ENCODE measurements at places on chromosomes 13 and 19. TPM values are rescaled to one million over a fixed set of nuclear protein-coding genes. Genes with fewer than 3 reads are reported as not detected.

DNA sequence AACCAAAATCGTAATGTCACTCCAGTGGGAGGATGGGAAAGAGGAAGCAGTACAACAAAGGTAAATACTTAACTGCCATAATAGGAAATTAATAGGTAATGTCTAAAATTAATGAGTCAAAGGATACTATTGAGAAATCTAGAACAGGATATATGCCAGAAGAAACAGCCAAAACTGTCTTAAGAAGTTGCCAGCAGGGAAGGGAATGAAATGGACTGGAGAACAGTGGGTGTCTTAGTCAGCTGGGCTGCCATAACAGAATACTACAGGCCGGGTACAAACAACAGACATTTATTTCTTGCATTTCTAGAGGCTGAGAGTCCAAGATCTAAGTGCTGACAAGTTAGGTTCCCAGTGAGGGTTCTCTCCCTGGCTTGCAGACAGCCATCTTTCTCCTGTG, 40.3 kb upstream of the IPO5 start:
- no peak for DNase-seq
- no peaks in the 10 kb centered on the region for H3K4me1 ChIP-seq
- H3K27me3 ChIP-seq = peaks cover 10% of the 10 kb centered on the region
- no peak overlapping the region for H3K4me3 ChIP-seq
- H3K27ac ChIP-seq = no peak overlapping the region
- no peaks in the 10 kb centered on the region for H3K36me3 ChIP-seq

DNA sequence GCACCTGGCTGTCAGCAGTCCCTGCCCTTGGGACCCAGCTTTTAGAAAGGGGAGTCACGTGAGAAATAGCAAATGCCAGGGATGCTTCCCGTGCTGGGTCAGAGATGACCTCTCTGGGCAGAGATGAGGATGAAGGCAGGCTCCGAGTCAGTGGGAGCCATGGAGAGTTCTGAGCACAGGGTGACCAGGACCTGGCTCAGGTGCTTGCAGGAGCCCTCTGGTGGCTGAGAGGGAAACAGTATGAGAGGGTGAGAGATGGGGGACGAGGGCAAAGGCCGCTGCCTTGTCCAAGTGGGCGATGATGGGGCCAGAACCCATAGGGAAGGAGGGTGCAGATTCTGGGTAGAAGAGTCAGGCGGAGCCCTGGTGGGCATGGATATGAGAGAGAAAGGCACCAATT, 15.8 kb downstream of the TMED1 start:
- H3K36me3 ChIP-seq = peaks cover 29% of the 10 kb centered on the region
- peak overlapping the region; percentile 78 for H3K27ac ChIP-seq
- no peak overlapping the region for H3K4me3 ChIP-seq
- no peak for DNase-seq
- H3K27me3 ChIP-seq = no peaks in the 10 kb centered on the region

DNA sequence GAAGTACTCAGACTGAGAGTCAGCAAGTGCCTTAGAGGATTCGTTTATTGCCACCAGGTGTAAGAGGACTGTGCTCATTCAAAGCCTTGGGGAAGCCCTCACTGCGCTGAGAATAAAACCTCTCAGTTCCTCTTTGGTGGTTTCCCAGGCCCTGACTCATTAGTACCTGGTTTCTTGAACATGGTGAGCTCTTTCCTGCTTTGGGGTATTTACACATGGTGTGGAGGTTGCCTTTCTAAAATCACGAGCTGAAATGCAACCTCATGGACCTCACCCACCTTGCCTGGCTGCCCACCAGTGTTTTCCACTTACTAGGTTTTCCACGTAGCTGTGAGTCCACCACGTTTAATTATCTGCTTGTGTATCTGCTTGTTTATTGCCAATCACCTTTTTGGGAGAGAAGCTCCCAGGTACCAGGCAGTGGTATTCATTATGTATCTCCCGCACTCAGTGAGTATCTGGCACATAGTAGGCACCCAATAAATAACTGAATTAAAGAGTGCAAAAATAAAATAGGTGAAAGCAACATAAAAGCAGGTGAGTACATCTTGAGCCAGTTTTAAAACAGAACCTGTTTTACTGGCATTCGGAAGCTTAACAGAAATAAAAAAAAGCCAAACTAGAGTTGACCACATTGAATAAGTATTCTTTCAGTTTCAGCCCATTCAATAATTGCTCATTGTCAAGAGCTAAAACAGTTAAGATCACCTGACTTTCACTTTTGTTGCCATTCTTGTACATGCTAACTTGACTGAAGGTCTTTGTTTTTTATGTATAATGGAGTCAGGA, 533.0 kb downstream of the MYO16 start:
- H3K36me3 ChIP-seq = no peaks in the 10 kb centered on the region
- H3K27me3 ChIP-seq = peaks cover 1% of the 10 kb centered on the region
- H3K4me3 ChIP-seq = no peak overlapping the region

DNA sequence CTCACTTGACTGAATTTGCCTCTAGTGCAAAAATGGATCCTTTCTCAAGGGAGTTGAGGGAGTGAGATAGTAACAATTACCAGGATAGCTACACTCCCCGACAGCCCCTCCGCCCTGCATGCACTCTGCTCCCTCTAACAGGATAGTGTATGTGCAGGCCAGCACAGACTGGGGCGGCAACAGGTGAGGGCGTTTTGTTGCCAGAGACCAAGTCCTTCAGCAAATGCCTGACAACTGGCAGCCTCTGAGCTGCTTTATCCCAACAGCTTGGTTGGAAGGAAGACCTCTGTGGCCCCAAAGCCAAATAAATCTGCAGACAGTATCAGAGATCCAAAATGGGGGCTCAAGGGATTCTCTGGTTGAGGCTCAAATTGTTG, 86.6 kb downstream of the SLC7A1 start:
- DNase-seq = no peak
- H3K27me3 ChIP-seq = no peaks in the 10 kb centered on the region
- H3K4me1 ChIP-seq = no peaks in the 10 kb centered on the region

GRCh38 chr13:95745752-95746151, 68.8 kb downstream of the DNAJC3 start:
- no peak overlapping the region for H3K4me3 ChIP-seq
- no peaks in the 10 kb centered on the region for H3K27me3 ChIP-seq
- H3K4me1 ChIP-seq = peaks cover 15% of the 10 kb centered on the region
- DNase-seq = no peak

- H3K4me3 ChIP-seq = peak within 1 kb of the TSS; percentile 72
- no peaks in the 10 kb centered on the region for H3K36me3 ChIP-seq
- DNase-seq = peak; percentile 80
- H3K27ac ChIP-seq = peak within 1 kb of the TSS; percentile 66
- peaks cover 35% of the 10 kb centered on the region for H3K4me1 ChIP-seq
- H3K27me3 ChIP-seq = no peaks in the 10 kb centered on the region
These were observed at the start of gene CEACAM1 for GRCh38 chr19:42528354-42529247. Gene CEACAM1 (minus strand): TSS chr19:42528481. CDS start chr19:42528374, 107 bp downstream.

- H3K36me3 ChIP-seq = no peaks in the 10 kb centered on the region
- H3K4me1 ChIP-seq = peaks cover 2% of the 10 kb centered on the region
- H3K4me3 ChIP-seq = no peak overlapping the region
- peaks cover 2% of the 10 kb centered on the region for H3K27me3 ChIP-seq
- DNase-seq = no peak
These were observed 73.9 kb downstream of the TEX29 start for GRCh38 chr13:111394211-111394922.

- H3K4me1 ChIP-seq = peaks cover 8% of the 10 kb centered on the region
- no peak overlapping the region for H3K4me3 ChIP-seq
- peaks cover 2% of the 10 kb centered on the region for H3K36me3 ChIP-seq
- no peak overlapping the region for H3K27ac ChIP-seq
- H3K27me3 ChIP-seq = peaks cover 71% of the 10 kb centered on the region
These were observed 39.8 kb upstream of the IGFL4 start for GRCh38 chr19:46080561-46080960.

DNA sequence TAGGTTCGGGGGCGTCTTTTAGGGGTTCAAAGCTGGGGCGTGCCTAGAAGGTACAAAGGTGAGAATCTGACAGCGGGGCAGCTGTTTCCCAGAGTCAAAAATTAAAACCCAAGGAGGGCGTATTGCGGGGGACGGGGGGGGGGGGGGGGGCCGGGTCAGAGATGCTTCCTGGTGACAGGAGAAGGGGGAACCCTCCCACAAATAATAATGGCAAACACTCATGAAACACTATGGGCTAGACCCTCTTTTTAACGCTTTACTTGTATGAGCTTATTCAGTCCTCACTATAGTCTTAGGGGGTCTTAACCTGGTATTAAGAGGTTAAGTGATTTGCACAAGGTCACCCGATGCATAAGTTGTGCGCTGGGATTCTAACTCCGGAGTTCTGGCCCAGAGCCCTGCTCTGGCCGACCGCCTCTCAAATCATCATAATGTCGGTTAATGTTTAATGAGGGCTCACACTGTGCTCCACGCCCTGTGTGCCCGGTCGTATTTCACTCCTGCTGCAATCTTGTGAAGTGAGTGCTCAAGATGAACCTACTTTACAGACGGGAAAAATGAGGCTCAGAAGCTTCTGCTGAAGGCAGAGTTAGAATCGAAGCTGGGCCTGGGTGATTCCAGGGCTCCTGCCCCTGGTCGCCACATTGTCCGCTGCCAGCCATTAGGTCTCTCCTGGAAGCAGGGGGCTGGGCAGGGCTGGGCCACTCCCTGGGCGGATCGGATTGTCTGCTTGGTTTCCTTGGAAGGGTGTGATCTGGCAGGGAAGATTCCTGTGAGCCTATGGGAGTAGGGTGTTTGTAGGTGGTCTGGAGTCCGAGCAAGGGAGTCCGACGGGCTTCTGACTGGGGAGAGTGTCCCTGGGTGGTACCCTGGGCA, 964 bp downstream of the PAK4 start:
- H3K4me1 ChIP-seq = peaks cover 38% of the 10 kb centered on the region
- peak overlapping the region; percentile 87 for H3K4me3 ChIP-seq
- H3K27me3 ChIP-seq = no peaks in the 10 kb centered on the region
- no peaks in the 10 kb centered on the region for H3K36me3 ChIP-seq

DNA sequence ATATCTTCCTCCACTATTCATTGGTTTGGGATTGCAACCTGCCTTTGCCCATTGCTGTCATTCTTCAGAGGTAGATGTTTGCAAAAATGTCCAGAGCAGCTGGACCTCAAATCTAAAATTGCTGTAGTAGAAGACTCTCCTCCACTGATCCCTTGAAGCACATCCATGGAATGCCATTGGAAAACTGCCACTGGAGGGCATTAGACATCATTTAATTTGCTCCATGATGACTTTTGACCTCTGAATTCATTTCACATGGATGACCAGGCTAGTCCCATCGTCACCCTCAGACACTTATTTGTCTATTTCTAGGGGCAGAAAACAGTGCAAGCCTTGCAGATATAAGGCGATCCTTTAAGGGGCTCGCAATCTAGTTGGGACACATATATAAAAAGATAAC, 33.9 kb upstream of the FLT1 start:
- peaks cover 2% of the 10 kb centered on the region for H3K36me3 ChIP-seq
- no peak overlapping the region for H3K4me3 ChIP-seq
- H3K4me1 ChIP-seq = peaks cover 15% of the 10 kb centered on the region
- peaks cover 38% of the 10 kb centered on the region for H3K27me3 ChIP-seq

DNA sequence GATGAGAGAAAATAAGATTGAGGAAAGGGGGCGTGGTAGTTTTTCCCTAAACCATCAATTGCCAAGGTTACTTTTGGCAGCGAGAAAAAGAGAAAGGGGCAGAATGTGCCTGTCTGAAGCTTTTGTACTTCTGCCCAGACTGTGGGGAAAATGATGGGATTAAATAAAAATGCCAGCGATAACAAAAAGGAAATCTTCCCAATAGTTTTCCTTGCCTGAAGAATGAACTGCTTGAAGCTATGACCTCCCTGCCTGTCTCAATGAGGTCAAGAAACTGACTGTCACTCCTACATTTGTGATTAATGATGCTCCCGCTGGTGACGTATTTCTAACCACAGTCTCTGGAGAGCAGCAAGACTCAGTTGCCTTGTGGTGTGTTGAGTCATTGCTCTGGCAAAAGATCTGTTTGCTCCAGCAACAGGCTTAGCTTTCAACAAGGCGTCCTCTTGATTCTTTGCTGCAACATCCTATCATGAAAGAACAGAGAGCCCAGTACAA, 1051.5 kb downstream of the DIAPH3 start:
- DNase-seq = no peak
- no peaks in the 10 kb centered on the region for H3K27me3 ChIP-seq
- no peak overlapping the region for H3K27ac ChIP-seq
- no peak overlapping the region for H3K4me3 ChIP-seq
- H3K36me3 ChIP-seq = no peaks in the 10 kb centered on the region

DNA sequence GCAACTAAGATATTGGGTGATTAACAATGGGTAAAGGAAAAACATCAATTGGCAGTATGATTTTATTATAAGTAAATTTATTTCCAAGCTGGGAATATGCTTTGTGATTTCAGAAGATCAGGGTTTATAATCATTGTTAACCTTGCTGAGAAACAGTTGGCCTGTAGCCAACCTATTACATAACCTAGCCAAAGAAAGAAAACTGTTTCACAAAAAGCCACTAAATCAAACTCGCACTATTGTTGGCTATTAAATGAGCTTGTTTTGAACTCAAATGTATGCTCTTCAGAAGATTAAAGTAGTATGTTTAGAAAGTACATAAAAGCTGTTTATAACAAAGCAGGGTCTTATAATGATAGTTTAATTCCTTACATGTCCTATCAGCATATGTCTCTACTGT, 151.7 kb downstream of the LHFPL6 start:
- H3K27me3 ChIP-seq = peaks cover 3% of the 10 kb centered on the region
- no peaks in the 10 kb centered on the region for H3K36me3 ChIP-seq
- no peaks in the 10 kb centered on the region for H3K4me1 ChIP-seq
- DNase-seq = no peak

DNA sequence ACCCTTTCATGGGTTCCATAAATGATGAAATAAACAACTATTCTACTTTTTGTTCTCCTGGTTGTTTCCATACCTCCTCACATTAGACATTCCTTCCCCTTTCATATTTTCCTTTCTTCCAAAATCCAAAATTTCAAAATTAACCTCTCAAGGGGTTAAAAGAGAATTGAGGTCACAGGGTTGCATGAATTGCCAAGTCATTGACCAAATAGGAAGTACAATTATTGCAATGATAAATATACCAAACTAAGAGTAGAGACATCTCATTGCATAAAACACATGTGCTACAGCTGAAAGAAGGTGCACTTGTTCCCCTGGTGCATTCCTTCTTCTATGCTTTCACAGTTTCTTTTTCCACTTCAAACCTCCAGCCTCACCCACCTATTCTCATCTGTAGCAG, 136.1 kb downstream of the KCTD12 start:
- no peaks in the 10 kb centered on the region for H3K4me1 ChIP-seq
- H3K27me3 ChIP-seq = peaks cover 4% of the 10 kb centered on the region
- no peak for DNase-seq
- no peak overlapping the region for H3K27ac ChIP-seq
- H3K4me3 ChIP-seq = no peak overlapping the region

GRCh38 chr13:54676526-54677113, 1648.0 kb downstream of the OLFM4 start:
- H3K4me1 ChIP-seq = no peaks in the 10 kb centered on the region
- no peak overlapping the region for H3K4me3 ChIP-seq
- no peak overlapping the region for H3K27ac ChIP-seq
- DNase-seq = no peak

GRCh38 chr19:31351056-31351854, 2.0 kb upstream of the TSHZ3 start:
- DNase-seq = no peak
- H3K4me3 ChIP-seq = peak overlapping the region; percentile 77
- H3K27ac ChIP-seq = no peak overlapping the region
- H3K36me3 ChIP-seq = no peaks in the 10 kb centered on the region
- H3K4me1 ChIP-seq = peaks cover 52% of the 10 kb centered on the region

PODNL1 gene
- 0.34 TPM for total RNA-seq

C19orf85 gene
- total RNA-seq = not detected

PRPF31 gene
- total RNA-seq = 74.4 TPM

ANGPTL8 gene
- not detected for total RNA-seq

TMEM221 gene
- not detected for total RNA-seq

LRRC25 gene
- not detected for total RNA-seq

ADM5 gene
- 3.0 TPM for total RNA-seq
